ENCODE measurements at places on chromosomes 5 and 9. TPM values are rescaled to one million over a fixed set of nuclear protein-coding genes. Genes with fewer than 3 reads are reported as not detected.

Gene PCDHGA2
- 0.17 TPM for total RNA-seq

Gene PCDHGA3
- not detected for total RNA-seq

Gene C9orf152
- total RNA-seq = not detected

Gene RELL2
- total RNA-seq = 19.5 TPM

Gene TPRN
- total RNA-seq = 17.2 TPM

Gene F2RL1
- total RNA-seq = 0.26 TPM

Gene C1QTNF3
- 1.8 TPM for total RNA-seq

Gene MEIKIN
- total RNA-seq = not detected

Gene FAM221B
- not detected for total RNA-seq

Data from activated T-helper 1 cell treated with anti-CD3 and anti-CD28 coated beads, Interleukin-12 subunit alpha, Interleukin-12 subunit beta, Interleukin-2, Interleukin-4 antibody, amounts not matched to agents 30 ng/mL and 10 ng/mL and 1 ng/mL, durations not matched to agents 14 hours and 24 hours and 36 hours (primary cell).